ENCODE measurements at places on chromosomes 13 and 19.

DNA sequence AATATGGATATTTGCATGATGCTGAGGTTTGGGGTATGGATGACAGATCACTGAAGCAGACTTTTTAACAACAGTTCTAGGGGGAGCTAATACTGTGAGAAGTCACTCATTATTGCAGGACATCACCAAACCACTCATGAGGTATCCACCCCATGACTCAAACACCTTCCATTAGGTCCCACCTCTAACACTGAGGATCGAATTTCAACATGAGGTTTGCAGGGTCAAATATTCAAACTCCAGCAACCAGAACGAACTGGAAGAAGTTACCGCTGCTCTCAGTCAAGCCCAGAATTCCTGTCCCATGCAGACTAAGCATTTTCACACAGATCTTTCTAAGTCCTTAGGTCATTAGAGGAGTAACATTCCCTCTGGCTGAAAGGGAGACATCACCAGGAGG is 758.9 kb downstream of the UQCRFS1 start:
- DNase-seq = no peak

DNA sequence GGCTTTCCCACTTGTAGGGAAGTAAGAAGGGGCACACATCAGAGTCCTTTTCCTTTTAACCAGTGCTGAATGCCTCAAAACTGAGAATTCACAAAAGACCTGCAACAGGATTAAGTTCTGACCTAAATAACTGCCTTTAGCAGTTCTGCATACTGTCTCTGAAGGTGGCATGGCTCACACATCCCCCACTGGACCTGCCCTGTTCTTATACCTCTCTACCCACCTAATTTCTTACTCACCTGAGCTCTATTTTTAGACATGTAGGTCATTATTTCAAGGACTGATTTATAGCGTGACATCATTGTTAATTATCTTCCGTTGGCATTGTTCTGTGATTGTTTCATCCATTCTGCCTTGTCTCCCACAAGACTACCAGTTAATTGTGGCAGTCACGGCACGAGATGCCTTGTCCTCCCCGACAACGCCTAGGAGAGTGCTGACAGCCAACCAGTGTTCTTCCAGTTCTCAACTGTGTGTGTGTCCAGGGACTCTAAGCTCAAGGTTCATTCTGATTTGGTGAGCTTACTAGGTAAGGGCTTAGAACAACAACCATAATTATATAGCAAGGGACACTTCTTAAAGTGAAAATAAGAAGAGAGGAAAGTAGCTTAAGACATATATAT is 27.1 kb upstream of the UBL3 start:
- no peak for DNase-seq

- no peak for DNase-seq
These were observed 107.2 kb upstream of the CACNA1A start for GRCh38 chr19:13613447-13613846.

DNA sequence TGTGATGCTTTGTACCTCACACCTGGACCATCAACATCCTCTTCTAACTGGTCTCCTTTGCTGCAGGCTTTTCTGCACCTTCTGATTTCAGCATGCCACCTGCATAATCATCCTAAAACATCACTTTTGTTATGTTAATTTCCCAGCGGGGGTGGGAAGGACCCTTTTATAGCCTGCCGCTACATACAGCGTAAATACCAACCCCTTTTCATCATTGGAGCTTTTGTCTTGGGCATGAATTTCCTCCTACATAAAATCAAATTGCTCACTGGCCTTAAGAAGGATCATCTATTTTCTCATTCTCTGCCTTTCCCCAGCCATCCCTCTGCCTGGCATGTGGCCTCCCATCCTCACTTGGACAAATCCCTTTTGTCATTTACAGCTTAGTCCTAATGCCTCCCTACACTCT is 124.7 kb downstream of the RBM26 start:
- no peak for DNase-seq

GRCh38 chr13:80297094-80297493 is 43.8 kb downstream of the SPRY2 start:
- no peak for DNase-seq

GRCh38 chr13:106284358-106284757 is 251.1 kb downstream of the EFNB2 start:
- DNase-seq = no peak

GRCh38 chr19:4376671-4376990 is 23.7 kb downstream of the SH3GL1 start:
- no peak for DNase-seq

DNA sequence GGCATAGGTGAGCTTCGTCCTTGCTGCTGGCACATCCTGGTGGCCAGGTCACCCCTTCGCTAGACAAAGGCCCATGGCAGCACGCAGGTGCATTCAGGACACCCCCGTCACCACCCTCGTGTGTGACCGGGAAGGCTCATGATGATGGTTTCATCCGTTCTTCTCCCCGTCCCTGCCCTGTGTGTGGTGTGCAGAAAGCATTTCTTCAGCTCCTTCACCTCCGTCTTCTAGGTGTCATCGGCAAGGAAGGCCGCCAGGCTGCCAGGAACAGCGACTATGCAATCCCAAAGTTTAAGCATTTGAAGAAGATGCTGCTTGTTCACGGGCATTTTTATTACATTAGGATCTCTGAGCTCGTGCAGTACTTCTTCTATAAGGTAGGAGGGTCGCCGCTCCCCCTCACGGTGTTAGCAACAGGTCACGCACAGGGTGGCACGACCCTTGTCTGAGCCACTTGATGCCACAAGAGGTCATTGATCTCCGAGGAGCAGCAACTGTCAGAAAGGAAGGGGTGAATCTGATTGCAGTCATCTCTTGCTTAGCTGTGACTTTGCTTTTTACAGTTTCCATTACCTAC is 111.0 kb upstream of the MCF2L start:
- DNase-seq = no peak

DNA sequence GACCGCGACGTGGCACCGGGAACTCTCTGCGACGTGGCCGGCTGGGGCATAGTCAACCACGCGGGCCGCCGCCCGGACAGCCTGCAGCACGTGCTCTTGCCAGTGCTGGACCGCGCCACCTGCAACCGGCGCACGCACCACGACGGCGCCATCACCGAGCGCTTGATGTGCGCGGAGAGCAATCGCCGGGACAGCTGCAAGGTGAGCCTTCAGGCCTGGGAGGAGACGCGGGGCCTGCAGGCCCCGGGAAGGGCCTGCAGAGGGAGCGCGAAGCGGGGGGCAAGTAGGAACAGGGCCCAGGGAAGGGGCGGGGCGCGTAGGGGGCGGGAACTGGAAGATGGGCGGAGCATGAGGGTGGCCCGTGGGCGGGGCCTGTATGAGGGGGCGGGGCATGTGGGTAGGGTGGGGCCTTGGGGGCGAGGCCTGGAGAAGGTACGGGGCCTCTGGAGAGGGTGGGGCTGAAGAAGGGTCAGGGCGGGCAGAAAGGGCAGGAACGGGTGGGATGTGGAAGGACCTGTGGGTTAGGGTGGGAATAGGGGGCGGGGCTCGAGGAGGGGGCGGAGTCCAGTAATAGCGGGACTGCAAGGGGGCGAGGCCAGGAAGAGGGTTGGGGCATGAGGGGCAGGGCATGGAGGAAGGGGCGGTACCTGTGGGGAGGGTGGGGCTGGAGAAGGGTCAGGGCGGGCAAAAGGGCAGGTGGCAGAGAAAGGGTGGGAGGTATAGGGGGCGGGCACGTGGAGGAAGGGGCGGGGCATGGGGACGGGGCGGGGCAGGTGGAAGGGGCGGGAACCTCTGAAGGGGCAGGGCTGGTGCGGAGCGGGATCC is 2.5 kb downstream of the CFD start:
- peak; percentile 83 for DNase-seq

DNA sequence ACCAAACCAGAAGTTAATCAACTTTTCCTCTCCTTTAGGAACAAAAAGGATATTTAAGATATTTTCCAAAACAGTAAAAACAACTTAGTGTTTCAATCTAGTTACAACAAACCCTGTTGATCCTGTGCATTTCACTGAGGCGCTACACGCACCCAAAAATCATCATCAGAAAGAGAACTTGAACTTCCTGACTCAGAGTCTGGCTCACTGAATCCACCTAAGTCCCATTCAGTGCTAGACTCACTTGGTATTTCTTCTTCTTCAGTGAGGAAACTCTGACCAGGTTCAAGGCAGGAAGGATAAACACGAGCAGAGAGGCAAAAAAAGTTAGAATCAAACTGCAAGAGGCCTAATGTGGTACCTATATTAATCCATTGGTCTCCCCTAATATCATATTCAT is 2.2 kb downstream of the KBTBD6 start:
- DNase-seq = no peak

DNA sequence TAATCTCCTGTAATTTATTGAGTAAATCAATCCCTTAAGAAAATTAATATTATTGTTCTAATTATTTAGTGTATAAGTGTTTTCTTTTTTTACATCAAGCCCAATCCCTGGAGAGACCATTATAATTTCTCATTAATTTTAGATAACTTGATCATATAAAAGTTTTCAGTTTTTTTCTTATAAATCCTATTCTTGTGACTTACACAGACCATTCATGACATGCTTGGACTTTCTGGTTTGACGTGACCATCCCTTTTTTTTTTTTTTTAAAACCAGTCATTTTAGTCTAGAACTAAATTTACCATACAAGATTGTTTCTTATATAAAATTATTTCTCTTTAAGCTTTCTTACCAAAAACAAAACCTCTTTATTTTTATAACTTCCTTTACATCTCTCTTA is 5.4 kb upstream of the MTRF1 start:
- DNase-seq = no peak

DNA sequence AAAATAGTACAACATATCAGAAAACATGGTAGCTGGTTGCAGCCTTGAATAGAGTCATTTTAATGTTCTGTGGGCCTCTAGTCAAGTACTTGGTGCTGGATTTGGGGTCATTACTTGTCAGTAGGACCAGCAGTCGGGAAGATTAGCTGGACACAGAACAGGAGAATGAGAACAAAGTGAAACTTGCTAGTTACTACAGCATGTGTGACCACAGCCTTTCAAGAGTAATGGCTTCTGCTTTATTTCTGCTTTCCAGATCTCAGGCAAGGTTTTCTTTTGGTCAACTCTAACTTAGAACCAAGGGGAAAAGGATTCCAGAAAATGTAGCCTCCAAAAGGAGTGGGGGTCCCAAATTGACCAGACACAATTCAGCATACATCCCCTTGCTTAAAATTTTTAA is 17.1 kb upstream of the VWA8 start:
- DNase-seq = no peak

- no peak for DNase-seq
These were observed 115.5 kb downstream of the FGF14 start for GRCh38 chr13:102286326-102286725.

GRCh38 chr13:27852491-27852890 is 60.2 kb downstream of the GSX1 start:
- DNase-seq = no peak

DNA sequence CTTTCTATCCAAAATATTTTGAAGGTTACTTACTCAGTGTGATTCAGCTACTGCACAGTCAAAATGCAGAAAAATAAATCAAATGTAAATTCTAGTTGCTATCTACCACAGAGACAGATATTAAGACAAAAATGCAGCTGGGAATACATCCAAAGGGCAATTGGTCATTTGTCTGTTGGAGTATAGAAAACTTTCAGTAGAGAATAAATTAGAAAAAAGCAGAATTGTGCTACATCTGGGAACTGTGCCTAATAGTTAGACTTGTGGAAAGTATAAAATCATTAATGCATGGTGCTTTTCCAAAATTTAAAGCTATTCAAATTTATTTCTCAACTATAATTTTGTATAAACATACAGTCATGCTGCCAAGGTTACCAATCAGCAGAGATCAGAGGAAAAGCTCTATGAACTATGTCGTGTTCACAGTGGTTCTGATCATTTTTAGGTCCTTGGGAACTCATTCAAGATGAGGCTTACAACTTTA is 1635.8 kb downstream of the PCDH9 start:
- DNase-seq = no peak

DNA sequence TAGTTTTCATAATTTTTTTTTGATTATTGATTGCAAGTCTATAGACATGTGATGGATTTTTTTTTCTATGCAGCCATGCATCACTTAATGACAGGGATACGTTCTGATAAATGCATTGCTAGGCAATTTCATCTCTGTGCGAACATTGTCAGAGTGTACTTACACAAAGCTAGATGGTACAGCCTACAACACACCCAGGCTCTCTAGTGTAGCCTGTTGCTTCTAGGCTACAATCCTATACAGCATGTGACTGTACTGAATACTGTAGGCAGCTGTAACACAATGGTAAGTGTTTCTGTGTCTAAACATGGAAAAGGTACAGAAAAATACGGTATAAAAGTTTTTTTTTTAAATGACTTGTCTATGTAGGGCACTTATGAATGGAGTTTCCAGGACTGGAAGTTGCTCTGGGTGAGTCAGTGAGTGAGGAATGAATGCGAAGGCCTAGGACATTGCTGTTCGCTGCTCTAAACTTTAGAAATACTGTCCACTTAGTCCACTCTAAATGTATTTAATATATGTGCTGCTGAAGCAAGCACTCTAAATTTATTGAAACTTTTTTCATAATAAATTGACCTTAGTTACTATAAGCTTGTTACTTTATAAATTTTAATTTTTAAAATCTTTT is 20.3 kb downstream of the SPATA13 start:
- DNase-seq = no peak

All from activated T-cell treated with anti-CD3 and anti-CD28 coated beads, Interleukin-2, amount 50 U/mL, for 48 hours (primary cell).